CD4-positive, alpha-beta memory T cell (primary cell): ENCODE measurements at places on chromosomes 4 and X. TPM values are rescaled to one million over a fixed set of nuclear protein-coding genes. Genes with fewer than 3 reads are reported as not detected.

- H3K27ac ChIP-seq: no peak within 1 kb of the TSS
- no peaks in the 10 kb centered on the region for H3K27me3 ChIP-seq
- DNase-seq: peak; percentile 13
Observed at GRCh38 chr4:113979148-113979904, at the start of gene ARSJ. ARSJ (minus strand) TSS chr4:113979647; CDS start chr4:113978834, 813 bp downstream.

- no peaks in the 10 kb centered on the region for H3K27me3 ChIP-seq
- no peak for DNase-seq
- no peak overlapping the region for H3K4me3 ChIP-seq
- H3K36me3 ChIP-seq: no peaks in the 10 kb centered on the region
- H3K27ac ChIP-seq: no peak overlapping the region
- no peaks in the 10 kb centered on the region for H3K4me1 ChIP-seq
Observed at GRCh38 chr4:22237155-22237751, 278.6 kb downstream of the ADGRA3 start.

- DNase-seq: no peak
- no peaks in the 10 kb centered on the region for H3K27me3 ChIP-seq
- no peak overlapping the region for H3K27ac ChIP-seq
- no peaks in the 10 kb centered on the region for H3K36me3 ChIP-seq
Observed at GRCh38 chr4:25527034-25527433, 128.6 kb upstream of the SLC34A2 start.

DNA sequence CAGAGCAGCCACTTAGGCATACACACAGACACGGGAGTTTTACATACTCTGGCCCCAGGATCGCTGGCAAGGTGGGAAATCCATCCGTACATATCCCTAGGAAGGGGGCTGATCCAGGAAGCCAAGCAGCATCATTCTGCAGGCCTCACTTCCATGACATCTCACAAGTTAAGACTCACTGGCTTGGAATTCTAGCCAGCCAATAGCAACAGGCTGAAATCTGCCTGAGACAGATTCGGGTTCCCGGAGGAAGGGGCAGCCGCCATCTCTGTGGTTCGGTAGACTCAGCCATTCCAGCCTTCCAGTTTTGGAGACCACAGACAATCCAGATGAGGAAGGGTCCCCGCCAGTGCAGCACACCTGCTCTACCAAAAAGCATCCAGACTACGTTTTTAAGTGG, 31.3 kb downstream of the SOWAHB start:
- no peaks in the 10 kb centered on the region for H3K27me3 ChIP-seq
- DNase-seq: no peak
- H3K4me1 ChIP-seq: no peaks in the 10 kb centered on the region

DNA sequence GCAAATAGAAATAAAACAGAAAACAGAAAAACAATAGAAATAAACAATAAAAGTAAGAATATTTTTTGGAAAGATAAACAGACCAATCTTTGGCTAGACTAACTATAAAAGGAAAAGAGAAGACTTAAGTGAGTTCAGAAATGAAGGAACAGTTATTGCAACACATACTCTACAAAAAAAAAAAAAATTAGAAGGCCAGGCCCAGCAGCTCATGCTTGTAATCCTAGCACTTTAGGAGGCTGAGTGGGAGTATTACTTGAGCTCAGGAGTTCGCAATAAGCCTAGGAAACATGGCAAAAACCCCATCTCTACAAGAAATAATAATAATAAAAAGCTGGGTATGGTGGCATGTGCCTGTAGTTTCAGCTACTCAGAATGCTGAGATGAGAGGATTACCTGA, 336.7 kb downstream of the DTHD1 start:
- no peak for DNase-seq
- H3K36me3 ChIP-seq: no peaks in the 10 kb centered on the region
- H3K4me1 ChIP-seq: no peaks in the 10 kb centered on the region
- no peak overlapping the region for H3K4me3 ChIP-seq
- no peaks in the 10 kb centered on the region for H3K27me3 ChIP-seq
- H3K27ac ChIP-seq: no peak overlapping the region

DNA sequence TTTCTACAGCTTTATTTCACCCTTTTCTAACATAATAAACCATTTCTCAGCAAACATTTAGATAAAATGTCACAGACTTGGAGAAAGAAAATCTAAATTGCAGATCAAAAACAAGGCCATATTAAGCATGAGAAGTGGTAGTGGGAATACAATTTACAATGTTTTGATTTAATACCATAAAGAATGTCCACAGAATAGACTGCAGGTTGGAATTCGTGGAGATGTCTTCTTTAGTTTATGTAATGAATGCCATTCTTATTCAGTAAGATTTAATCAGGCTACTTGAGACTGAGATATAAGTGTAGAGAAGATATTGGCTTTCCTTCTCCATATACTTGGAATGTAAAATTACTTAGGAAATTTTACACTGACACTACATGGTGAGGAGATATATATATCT, 91.9 kb upstream of the ZFP42 start:
- no peaks in the 10 kb centered on the region for H3K4me1 ChIP-seq
- H3K27me3 ChIP-seq: no peaks in the 10 kb centered on the region
- H3K4me3 ChIP-seq: no peak overlapping the region
- H3K36me3 ChIP-seq: no peaks in the 10 kb centered on the region

GRCh38 chr4:6991249-6991648, 51.9 kb upstream of the TADA2B start:
- peaks cover 61% of the 10 kb centered on the region for H3K4me1 ChIP-seq
- DNase-seq: no peak
- H3K27ac ChIP-seq: no peak overlapping the region
- H3K36me3 ChIP-seq: peaks cover 8% of the 10 kb centered on the region
- H3K4me3 ChIP-seq: no peak overlapping the region
- H3K27me3 ChIP-seq: no peaks in the 10 kb centered on the region

DNA sequence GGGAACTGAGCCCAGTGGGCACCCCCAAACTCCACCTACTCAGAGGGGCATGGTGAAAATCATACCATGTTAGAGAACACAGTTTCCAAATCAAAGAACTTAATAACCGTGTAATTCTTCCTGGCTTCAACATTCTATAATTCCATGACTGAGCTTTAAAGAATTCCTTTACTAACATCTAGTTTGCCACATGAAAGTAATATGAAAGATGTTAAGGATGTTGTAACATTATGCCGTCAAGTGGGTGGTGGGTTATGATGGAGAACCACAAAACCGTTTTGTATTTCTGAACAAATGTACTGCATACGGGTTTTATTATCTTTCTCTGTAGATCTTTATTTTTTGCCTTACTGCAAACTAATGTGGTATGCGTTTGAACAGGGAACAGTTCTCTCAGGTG, 549.0 kb upstream of the MAGEB2 start:
- H3K4me1 ChIP-seq: no peaks in the 10 kb centered on the region
- H3K4me3 ChIP-seq: no peak overlapping the region
- H3K27ac ChIP-seq: no peak overlapping the region
- H3K27me3 ChIP-seq: no peaks in the 10 kb centered on the region

DNA sequence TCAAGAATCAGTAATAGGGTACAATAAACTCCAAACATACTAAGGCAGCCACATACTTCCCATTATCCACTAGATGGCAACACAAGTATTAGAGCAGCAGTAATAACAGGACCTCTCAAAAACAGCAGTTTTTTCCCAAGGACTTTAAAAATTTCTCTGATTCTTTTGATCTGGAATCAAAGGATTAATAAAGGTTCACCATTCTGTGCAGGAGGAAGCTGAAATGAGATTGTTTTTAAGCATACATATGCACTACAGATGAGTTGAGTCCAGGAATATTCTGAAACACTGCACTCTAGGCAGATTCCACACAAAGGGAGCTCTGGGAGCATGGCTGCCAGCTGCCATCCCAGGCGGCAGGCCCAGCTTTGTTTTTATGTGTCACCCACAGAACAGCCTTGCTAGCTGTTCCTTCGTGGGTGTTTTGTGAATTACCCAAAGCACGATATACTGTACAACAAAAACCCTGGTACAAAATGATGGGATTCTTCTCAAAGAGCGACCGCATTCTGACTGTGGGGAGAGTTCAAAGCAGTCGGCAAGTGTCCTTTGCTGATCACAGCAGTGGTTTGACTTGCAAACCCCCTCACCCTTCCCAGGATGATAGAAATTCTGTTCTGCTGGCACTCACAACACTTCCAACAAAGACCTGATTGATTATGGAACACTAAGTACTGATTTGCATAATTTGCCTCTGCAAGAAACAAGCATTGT, 61.0 kb downstream of the STX18 start:
- H3K36me3 ChIP-seq: no peaks in the 10 kb centered on the region
- H3K27ac ChIP-seq: no peak overlapping the region
- DNase-seq: no peak

DNA sequence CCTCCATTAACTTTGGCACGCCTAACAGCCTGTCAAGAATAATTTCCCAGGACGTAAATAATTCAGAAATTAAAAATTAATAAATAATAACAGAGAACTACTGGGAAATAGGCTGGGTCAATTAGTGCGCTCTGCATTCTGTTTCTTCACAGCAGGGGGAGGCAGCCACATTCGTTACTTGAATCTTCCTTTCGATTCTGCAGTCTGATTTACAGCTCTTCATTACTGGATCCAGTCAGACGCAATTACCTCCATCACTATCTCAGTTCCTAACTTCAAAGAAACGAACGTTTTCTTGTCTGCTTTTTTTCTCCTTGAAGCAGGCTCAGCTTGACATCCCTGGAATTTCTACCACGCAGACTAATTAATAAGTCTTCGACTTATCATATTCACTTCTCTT, 9.0 kb upstream of the RPL34 start:
- no peaks in the 10 kb centered on the region for H3K4me1 ChIP-seq
- H3K27ac ChIP-seq: no peak overlapping the region
- no peaks in the 10 kb centered on the region for H3K36me3 ChIP-seq
- DNase-seq: no peak

DNA sequence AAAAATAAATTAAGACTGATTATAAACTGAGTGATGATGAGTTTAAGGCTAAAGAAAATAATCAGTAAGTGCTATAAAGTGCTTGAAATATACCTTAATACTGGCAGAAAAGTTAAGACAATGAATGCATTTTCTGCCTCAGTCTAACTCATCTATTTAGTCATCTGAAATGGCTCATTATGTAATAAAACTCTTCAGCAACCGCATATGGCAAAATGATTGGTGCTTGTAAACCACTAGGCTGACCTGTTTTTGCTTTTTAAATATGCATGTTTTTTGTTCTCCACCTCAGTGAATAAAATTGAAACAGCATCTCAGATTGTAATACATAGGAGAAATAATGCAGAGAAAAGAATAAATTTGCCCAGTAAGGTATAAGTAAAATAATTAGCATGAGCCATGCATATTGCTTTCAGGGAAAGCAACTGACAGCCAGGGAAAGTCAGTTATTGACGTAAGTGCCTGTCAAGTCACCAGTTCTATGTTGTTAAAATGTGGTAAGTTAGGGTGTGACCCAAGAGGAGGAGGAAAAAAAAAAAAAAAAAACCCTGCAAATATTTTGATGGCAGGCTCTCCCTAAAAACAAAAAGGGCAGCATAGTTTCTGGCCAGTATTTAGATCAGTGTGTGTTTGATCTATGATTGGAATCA, 167.5 kb downstream of the PALLD start:
- H3K36me3 ChIP-seq: no peaks in the 10 kb centered on the region
- H3K27me3 ChIP-seq: no peaks in the 10 kb centered on the region
- H3K4me3 ChIP-seq: no peak overlapping the region
- no peak for DNase-seq

- DNase-seq: no peak
- H3K27me3 ChIP-seq: no peaks in the 10 kb centered on the region
- peaks cover 87% of the 10 kb centered on the region for H3K4me1 ChIP-seq
Observed at GRCh38 chr4:108159845-108160244, 8.9 kb downstream of the LEF1 start.

GRCh38 chrX:134716620-134717012, 58.3 kb upstream of the PLAC1 start:
- DNase-seq: no peak
- no peak overlapping the region for H3K27ac ChIP-seq
- H3K36me3 ChIP-seq: no peaks in the 10 kb centered on the region
- H3K4me3 ChIP-seq: no peak overlapping the region

DNA sequence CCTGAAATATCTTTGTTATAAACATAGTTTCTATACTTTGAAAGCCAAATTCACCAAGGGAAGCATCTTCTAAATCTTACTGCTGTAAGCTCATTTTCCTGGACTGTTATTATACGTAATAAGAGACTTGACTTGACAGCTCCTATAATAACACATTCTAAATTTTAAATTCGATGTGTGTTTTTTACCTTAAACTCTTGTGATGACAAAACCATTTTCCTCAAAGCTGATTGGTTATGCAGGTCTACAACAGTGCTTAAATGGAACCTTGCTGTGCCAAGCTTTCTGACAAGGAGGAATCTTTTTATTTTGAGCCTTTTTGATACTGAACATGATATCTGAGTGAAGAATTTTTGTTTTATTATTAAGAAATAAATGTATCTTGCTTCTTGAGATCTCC, at the start of gene ENAM:
Gene ENAM, plus strand, starts transcription at position 301 of the 400 bp plus-strand sequence. CDS start 757 bp downstream, outside the sequence.
- H3K27me3 ChIP-seq: no peaks in the 10 kb centered on the region
- DNase-seq: no peak
- H3K36me3 ChIP-seq: no peaks in the 10 kb centered on the region

GRCh38 chr4:103129174-103129573, 29.5 kb upstream of the BDH2 start:
- H3K4me3 ChIP-seq: no peak overlapping the region
- no peak for DNase-seq
- no peaks in the 10 kb centered on the region for H3K4me1 ChIP-seq

- peak within 1 kb of the TSS; percentile 47 for H3K27ac ChIP-seq
- H3K36me3 ChIP-seq: peaks cover 9% of the 10 kb centered on the region
- DNase-seq: peak; percentile 65
- peak within 1 kb of the TSS; percentile 57 for H3K4me3 ChIP-seq
- H3K4me1 ChIP-seq: peaks cover 25% of the 10 kb centered on the region
- no peaks in the 10 kb centered on the region for H3K27me3 ChIP-seq
Observed at GRCh38 chr4:38804654-38805295, at the start of gene TLR1. TLR1 (minus strand) TSS chr4:38804791; CDS start chr4:38798831, 5,960 bp downstream.

GRCh38 chrX:99795495-99795894, 614.6 kb downstream of the PCDH19 start:
- no peak for DNase-seq
- no peak overlapping the region for H3K4me3 ChIP-seq
- H3K4me1 ChIP-seq: no peaks in the 10 kb centered on the region
- H3K36me3 ChIP-seq: no peaks in the 10 kb centered on the region

DNA sequence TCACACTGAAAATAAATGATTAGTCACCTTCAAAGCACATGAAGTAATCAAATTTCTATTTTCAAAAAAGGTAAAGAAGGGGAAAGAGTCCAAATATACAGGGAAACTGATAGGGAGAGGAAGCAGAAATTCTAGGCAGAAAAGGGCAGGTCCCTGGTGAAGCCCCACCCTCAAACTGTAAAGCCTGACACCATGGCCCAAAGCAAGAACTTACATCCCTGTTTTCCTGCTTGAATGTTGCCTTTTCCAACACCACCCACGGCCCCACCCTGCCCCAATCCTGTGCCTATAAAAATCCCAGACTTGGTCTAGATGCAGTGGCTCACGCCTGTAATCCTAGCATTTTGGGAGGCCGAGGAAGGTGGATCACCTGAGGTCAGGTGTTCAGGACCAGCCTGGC, 361.8 kb downstream of the PPP3CA start:
- DNase-seq: no peak
- H3K36me3 ChIP-seq: no peaks in the 10 kb centered on the region
- H3K27me3 ChIP-seq: no peaks in the 10 kb centered on the region
- no peak overlapping the region for H3K27ac ChIP-seq

The HPGDS gene
- total RNA-seq: 0.41 TPM

The RBMX gene
- 239 TPM for total RNA-seq

The ANXA10 gene
- total RNA-seq: not detected

The ARMCX4 gene
- total RNA-seq: 13.3 TPM

The TRIML1 gene
- not detected for total RNA-seq
